ENCODE measurements at places on chromosomes 5 and 9. TPM values are rescaled to one million over a fixed set of nuclear protein-coding genes. Genes with fewer than 3 reads are reported as not detected.

RABGAP1 gene
- 57.4 TPM for total RNA-seq

TNFSF15 gene
- 2.3 TPM for total RNA-seq

MED22 gene
- total RNA-seq: 13.4 TPM

SHOC1 gene
- 5.8 TPM for total RNA-seq

LECT2 gene
- total RNA-seq: not detected

PCDHB10 gene
- 1.3 TPM for total RNA-seq

GRCh38 chr5:133876266-133876665 is 92.2 kb downstream of the C5orf15 start:
- DNase-seq: no peak

- no peak for DNase-seq
Observed at GRCh38 chr9:14293801-14294200, 20.1 kb downstream of the NFIB start.

DNA sequence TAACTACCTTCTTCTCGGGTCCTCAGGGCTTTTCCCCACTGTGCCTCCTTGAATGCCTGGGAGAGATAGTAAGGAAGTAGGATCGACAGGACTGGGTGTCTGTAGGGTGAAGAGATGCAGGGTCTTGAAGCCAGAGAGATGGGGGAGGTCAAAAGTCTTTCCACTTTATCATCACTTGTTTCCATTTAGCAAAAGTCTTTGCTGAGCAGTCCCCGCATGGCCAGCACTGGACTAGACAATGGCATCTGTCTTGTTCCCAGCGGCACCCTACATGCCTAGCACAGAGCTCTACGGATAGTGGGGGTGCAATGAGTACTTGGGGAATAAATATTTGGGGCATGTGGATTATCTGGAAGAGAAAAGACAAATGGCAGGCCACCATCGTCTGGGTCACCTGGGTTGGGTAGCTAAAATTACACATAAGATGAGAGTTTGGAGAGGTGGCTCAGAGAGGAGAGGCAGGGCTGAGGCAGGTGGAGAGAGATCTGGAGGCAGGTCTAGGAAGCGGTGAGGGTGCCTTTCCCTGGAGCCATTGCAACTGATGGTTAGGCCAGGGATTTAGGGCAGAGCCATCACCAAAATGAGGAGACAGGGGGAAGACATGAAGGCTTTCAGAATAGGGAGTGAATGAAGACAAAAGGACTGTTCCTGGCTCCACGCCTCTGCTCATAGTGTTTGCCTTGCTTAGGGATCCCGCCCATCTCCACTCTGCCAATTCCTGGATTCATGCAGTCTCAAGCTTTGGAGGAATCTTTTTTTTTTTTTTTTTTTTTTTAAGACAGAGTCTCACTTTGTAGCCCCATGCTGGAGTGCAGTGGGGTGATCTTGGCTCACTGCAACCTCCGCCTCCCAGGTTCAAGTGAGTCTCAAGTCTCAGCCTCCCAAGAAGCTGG is 250.8 kb upstream of the KLF4 start:
- DNase-seq: no peak

GRCh38 chr5:122442938-122443337 is 130.9 kb downstream of the SNCAIP start:
- DNase-seq: no peak

DNA sequence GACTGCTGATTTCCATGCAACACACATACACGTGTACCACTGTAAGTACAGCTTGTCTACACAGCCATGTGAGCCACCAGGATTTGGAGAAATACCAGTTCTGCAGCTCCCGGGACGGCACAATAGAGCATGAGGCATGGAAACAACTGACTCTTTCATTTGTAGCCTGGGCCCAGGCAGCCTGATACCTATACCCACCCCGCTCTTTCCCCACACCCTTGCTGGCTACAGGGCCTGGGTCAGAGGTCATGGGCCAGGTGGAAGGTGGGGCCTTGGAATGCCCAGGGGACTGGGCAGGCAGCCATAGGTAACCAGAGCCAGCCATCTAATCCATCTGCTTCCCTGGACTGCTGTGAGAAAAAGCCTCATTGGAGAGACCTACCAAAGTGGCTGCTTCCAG is 39.0 kb upstream of the ZSWIM6 start:
- DNase-seq: no peak

All from esophagus squamous epithelium (tissue), 5 donors.